ENCODE measurements at places on chromosomes 4 and X.

DNA sequence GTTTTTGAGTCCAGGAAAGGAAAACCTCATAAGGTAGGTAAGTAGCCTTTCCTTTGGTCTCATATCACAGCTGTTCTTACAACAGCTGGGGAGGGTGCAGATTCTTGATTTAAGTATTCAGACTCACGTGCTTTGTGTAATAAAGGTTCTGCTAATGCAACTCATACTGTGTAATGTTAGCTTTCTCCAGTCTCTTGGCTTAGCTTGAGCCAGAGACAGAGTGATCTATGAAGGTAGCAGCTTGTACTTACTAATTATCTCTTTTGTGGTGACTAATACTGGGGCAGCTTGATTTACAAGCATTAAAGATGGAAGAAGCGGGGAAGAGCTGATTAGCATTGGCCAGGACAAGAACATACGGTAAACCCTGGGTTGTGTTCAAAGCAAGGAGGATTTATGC is 80.3 kb downstream of the LNX1 start:
- DNase-seq: no peak

- DNase-seq: no peak
Measured at GRCh38 chrX:346034-346813, 27.6 kb upstream of the GTPBP6 start.

DNA sequence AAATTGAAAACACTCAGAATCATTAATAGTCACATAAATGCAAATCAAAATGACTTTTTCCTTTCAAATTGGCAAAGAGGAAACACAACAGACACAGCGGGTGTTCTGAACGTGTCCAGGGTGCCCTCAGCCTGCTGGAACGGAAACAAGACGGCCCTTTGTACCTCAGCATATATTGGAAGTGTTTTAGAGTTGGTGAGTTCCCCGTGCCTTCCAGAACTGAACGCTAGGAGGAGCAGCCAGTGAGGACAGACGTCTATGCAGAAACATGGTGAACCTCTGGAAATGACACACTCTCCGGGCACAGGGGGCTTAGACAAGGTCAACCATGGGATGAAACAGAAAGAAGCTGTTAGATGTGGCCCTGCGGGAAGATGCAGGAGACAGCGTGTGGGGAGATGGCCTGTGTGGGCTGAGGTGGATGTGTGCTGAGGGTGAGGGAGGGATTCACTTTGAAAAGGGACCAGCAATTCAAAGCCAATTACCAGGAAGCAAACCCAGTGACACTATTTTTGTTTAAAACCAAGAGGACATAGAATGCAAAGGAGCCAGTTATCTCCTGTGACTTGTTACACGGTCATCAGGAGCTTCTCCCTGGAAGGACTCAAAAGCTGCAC is 40.4 kb downstream of the RNF212 start:
- no peak for DNase-seq

DNA sequence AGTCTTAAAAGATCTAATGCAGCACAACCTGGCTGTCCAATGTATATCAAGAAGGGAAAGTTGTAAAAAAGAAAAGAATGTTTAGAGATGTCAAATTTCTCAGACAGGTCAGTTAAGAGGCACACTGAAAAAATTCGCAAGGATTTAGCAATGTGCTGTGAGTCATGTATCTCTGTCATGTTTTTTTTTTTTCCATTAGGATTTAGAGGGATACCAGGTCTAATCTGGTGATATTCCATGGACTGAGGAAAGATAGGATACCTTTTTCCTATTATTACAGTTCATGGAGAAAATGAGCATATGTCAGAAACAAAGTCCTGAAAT is 815.4 kb upstream of the PCDH10 start:
- DNase-seq: no peak

- DNase-seq: no peak
Measured at GRCh38 chrX:145817331-145818185, at the start of gene SLITRK2. SLITRK2 (plus strand) TSS chrX:145817829; CDS start chrX:145822426, 4,597 bp downstream.

GRCh38 chrX:118644378-118644777 is 83.0 kb upstream of the IL13RA1 start:
- DNase-seq: no peak
